ENCODE measurements at places on chromosomes 4 and X.

DNA sequence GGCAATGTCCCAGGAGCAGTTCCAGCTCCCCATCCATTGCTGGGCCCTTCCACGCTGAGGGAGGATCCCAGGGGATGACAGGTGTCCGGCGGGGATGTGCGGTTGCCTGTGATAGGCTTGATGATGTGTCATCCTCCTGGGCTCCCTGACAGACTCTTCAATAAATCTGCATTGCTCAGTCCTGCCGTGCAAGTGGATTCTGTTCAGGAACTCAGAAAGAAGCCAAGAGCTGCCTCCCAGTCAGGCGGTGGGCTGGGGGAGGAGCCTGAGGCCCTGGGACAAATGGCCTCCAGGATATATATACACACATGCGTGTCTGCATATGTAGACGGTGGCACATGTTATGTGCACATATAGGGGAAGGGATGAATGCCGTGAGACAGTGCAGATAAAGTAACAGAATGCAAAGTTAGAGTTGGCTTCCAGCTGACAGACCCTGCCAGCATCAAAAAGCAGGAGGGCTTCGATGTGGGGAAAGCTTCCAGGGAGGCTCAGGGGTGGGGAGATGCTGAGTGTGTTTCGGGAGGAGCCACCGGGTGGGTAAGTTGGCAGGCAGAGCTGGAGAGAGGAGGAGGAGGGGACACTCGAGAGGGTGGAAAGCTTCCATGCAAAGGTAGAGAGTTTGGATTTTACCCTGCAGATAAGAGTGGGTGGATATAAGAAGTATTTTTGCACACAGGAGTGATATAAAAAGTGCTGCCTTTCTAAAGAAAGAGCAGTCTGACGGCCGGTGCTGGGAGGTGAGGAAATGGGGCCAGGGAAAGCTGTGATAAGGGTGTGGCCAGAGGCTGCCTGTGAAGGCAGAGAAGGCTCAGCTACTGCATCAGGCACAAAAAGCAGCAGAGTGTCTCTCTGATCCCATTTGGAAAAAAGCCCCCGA, 28.5 kb upstream of the CRMP1 start:
- DNase-seq: no peak

- peak; percentile 17 for DNase-seq
Observed at GRCh38 chr4:41632481-41633073, 94.6 kb downstream of the LIMCH1 start.

GRCh38 chr4:10054571-10055041, 33.3 kb upstream of the SLC2A9 start:
- DNase-seq: no peak

- peak; percentile 71 for DNase-seq
Observed at GRCh38 chr4:90845777-90846176, 718.6 kb downstream of the CCSER1 start.

- DNase-seq: no peak
Observed at GRCh38 chrX:85897362-85898126, 149.8 kb downstream of the CHM start.

DNA sequence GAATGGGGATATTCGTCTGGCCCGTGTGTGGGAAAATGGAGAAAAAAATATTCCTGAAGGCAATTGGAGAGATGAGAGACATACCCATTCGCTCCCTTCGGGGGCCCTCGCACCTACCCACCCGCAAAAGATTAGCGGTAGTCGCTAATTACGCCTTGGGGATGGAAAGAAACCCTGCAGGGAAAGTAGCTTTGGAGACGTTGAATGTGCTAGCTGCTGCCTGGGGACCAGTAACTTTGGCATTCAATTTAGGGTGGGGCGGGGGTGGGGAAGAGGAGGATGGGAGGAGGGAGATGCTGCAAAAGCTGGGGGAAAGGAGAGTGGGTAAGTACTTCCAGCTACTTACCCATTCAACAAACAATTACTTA, 407 bp upstream of the ZC4H2 start:
- DNase-seq: no peak

Measured in fibroblast of skin of back (primary cell).